ENCODE measurements at places on chromosomes 3 and 15. TPM values are rescaled to one million over a fixed set of nuclear protein-coding genes. Genes with fewer than 3 reads are reported as not detected.

DNA sequence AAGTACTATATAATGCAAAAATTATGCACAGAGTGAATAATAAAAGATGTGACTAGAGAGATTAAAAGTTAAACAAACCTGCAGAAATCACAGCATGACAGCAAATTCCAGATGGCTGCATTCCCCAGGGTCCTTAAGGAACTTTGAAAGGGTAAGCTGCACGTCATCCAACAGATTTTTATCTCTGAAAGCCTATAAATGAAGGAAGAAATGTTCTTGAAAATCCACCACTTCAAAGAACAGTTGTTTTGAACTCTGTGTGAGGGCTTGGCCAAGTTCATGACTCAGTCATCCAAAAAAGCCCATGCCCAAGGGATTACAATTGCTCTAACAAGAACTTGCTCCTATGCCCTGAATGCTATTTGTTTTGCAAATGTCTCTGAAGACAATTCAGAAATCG, 603.6 kb downstream of the PLOD2 start:
- no peak for DNase-seq

- DNase-seq: no peak
Measured at GRCh38 chr3:119657887-119658702, 2.3 kb downstream of the POPDC2 start.

- no peak for DNase-seq
Measured at GRCh38 chr3:180378496-180378895, 223.5 kb upstream of the TTC14 start.

GRCh38 chr15:101394056-101394630, 95.4 kb downstream of the PCSK6 start:
- DNase-seq: no peak

GRCh38 chr3:140224307-140224706, 289.3 kb downstream of the CLSTN2 start:
- no peak for DNase-seq

DNA sequence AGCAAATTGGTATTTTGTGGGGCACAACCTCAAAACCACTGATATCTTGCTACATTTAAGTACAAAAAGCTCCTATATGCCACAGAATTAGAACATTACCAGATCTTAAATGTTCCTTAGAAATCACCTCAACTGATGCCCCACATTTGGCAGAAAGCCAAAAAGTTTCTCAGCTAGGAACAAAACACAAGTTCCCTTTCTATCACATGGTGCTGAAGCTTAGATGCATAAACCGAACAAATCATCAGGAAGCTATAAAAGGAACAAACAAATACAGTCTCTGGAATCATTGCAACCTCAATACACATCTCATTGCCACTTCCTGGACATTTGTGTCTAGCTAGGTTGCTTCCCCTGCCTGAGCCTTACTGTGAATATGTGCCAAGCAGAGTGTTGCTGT, 492.6 kb downstream of the LPP start:
- DNase-seq: no peak

DNA sequence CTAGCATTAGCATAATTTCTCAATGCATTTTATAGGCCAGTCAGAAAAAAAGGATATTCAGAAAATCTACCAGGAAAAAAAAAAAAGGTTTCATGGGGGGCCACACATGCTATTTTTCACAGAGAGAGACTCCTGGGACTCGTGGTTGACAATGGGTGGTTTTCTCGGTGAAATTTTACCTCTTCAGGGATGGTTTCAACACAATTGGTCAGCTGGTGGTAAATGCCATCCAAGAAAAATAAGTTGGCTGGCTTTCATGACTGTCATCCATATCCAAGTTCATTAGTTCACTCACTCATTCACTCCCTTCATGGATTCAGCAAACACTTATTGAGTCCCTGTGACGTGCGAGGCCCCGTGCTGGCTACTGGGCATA, 217.3 kb downstream of the SHQ1 start:
- no peak for DNase-seq

DNA sequence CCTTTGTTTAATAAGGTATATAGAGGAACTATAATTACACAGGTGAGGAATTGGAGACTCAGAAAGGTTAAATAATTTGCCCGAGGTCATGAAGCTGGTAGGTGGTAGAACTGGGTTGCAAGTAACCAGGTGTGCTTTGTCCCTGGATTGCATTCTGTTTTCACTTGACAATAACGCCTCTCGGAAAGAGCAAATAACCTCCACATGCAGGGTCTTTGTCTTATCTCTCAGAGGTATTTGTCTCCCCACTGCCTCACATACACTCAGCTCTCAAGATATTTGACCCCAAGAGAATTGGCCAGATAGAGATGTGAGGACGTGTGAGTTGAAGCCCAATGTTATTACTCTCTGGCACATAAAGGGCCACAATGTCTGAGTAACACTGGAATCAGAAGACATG, 320.9 kb upstream of the ONECUT1 start:
- DNase-seq: no peak

GRCh38 chr15:57762302-57762701, 55.8 kb downstream of the POLR2M start:
- no peak for DNase-seq

DNA sequence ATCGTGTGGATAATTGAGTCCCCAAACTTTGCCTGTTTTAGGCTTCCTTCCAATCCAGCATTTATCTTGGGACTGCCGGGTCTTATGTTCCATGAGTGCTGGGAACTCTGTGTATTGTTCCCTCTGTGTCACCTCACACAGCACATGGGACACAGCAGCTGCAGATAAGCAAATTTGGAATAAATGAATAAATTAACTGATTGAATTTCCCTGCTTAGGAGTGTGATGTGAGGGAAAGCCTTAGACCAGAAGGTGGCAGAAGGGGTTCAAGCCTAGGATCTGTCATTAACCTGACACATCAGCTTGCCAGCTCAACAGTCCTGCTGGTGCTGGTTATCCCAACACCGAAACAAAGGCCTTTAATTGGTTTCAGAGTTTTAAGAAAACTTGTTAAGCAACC, 114.3 kb downstream of the OXSM start:
- DNase-seq: no peak

The COL6A5 gene
- total RNA-seq: 0.03 TPM

- peak; percentile 41 for DNase-seq
Measured at GRCh38 chr3:38151667-38152265, 13.3 kb downstream of the MYD88 start.

DNA sequence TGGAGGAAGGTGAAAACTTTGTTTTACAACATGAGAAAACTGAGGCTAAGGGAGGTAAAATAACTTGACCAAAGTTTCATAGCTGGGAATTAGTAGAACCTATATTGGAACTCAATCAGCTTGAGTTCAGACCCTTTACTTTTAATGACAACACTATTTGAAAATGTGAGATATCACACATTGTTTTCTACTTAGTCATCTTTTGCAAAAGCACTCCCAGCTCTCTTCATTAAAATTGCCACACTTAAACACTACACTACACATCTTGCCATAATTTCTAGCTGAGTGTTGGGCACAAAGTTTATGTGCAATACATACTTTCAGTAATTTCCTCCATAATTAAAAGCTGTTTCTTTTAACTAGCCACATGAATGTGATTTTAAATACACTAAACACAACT, 230.4 kb upstream of the DCBLD2 start:
- DNase-seq: no peak

GRCh38 chr3:178597371-178597770, 61.1 kb downstream of the KCNMB2 start:
- DNase-seq: no peak

The SNTN gene
- total RNA-seq: not detected

DNA sequence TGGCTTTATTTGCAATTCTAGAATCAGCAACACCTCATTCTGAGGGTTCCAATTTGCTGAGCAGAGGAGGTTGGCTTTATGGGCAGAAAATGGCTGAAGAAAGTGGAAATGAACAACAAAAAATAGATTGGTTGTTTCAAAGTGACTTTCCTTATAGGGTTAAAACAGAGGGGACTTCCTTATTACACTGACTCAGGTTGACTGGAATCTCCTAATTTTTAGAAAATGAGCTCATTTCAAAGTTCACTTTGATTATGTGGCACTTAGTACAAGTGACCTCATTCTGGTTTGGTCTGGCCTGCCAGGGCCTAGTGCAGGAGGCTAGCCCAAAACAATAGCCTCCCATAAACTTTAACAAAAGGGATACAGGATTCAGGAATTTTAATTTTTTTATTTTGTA, 41.4 kb downstream of the NFKBIZ start:
- DNase-seq: no peak

The CCDC39 gene
- total RNA-seq: not detected

DNA sequence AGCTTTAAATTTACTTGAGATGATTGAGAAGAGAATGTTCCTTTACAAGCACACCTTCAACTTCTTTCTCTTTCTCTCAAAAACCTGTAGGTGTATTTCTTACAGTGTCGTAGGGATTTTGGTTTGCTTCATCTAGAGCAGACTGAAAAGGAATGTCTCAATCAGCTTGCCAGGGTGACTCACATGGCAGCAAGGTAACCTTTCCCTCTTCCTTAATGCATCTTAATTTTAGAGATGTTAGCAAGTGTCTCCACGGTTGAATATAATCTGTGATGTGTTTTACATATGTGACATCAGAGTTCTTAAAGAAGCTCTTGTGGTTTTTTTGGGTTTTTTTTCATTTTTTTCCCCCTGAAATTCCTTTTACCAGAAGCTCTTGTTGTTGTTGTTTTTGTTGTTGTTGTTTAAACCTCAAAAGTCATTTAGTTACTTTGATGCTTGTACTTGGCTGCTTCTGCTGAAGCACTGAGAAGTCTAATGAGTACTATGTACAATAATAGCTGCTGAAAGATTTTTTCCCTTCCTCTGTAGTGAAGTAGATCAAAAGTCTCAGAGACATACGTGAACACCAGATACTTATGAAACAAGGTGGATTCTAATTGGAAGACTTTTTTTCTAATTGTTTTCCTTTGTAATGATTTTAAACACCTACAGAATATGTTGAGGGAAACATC, 83.1 kb downstream of the RETNLB start:
- DNase-seq: no peak

The SST gene
- total RNA-seq: not detected

DNA sequence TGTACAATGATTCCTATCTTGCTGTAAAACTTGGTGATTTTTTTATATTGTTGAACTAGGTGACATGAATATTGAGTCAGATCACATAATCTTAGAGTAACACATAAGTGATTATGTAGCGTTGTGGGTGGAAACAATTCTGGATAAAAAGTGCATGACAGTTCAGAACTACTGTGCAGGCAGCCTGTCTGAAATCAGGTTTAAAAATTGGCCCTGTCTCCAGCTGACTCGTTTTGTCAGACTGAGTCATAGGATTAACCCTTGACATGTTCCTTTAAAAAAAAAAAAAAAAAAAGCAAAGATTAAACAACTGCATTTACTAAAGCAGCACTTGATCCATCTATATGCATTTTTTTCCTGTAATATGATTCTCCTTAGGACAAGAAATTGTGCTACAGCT, 160.0 kb upstream of the CGNL1 start:
- DNase-seq: no peak

The CSPG4 gene
- not detected for total RNA-seq

GRCh38 chr3:100798012-100798411, 88.7 kb downstream of the TFG start:
- DNase-seq: no peak

GRCh38 chr15:26103002-26103404, 239.9 kb upstream of the ATP10A start:
- DNase-seq: no peak

DNA sequence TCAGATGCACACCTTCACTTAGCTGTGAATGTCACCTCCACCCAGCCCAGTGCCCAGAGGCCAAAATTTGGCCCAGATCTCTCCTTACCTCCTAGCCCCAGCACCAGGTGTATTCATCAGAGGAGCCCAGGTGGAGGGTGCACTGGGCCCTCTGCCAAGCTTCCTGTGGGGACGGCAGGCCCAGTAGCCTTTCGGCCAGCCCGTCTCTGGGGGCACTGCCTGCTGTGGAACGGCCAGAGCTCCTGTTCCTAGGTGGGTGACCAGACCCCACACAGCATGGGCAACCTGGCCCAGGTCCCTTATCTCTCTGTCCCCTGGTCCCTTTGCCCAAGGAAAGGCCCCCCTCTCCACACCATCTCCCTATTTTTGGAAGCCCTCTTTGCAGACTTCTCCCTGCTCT, 67.8 kb downstream of the AAGAB start:
- peak; percentile 12 for DNase-seq

- no peak for DNase-seq
Measured at GRCh38 chr3:188929137-188929536, 242.6 kb upstream of the TPRG1 start.

The PAQR5 gene
- total RNA-seq: not detected

The PLA2G4F gene
- not detected for total RNA-seq

GRCh38 chr3:83496462-83496861, 1462.3 kb upstream of the CADM2 start:
- DNase-seq: no peak

The GOLGA8H gene
- not detected for total RNA-seq

The FETUB gene
- not detected for total RNA-seq

The SERINC4 gene
- 0.15 TPM for total RNA-seq

- DNase-seq: no peak
Measured at GRCh38 chr15:55255714-55256113, 33.9 kb downstream of the RAB27A start.

The CHD2 gene
- total RNA-seq: 141 TPM

DNA sequence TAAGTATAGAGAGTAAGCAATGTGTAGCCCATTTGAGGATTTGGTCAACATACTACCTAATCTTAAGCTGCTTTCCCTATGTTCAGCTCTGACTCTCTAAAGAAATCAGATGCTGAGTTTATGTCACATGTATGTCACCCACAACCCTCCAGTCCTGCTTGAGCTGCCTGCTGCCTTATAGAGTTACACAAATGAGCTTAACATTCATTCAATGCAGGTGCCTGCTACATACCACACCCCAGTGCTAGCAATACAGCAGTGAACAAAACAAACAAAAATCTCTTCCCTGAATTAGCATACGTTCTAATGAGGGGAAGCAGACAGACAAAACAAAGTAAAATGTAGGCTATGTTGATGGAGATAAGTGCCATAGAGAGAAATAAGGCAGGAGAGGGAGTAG, 93.0 kb downstream of the HHLA2 start:
- DNase-seq: no peak

GRCh38 chr3:165347526-165347925, 151.3 kb upstream of the SLITRK3 start:
- DNase-seq: no peak

The GOLGA6L22 gene
- total RNA-seq: not detected

DNA sequence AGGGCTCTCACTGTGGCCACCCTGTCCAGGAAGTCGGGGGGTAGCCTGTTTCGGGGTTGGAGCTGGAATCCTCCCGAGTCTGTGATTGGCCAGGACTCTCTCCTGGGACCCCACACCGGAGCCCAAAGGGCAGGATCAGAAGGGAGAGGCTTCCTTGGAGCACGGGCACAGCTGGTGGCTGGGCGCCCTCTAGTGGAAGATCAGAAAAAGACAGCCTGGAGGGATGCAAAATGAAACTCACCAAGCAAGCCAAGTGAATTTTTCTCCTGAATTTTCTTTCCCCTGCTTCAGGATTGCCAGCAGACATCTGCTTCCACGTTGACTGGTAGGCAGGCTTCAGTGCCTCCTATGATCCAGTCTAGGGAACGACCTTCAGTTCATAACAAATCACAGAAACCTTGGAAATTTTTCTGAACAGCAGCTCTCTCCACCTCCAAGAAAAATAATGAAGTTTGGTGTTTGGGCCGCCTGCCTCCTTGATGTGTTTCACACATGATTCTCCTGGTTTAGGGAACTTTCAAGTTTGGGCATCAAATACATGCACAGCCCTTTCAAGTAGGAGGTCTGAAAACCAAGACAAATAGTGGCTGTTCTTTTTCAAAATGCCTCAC, 224.6 kb downstream of the VPS13C start:
- peak; percentile 60 for DNase-seq

GRCh38 chr3:100023595-100023994, 90.7 kb downstream of the FILIP1L start:
- no peak for DNase-seq

The PLA2G4E gene
- not detected for total RNA-seq

Measured in activated CD4-positive, alpha-beta memory T cell treated with anti-CD3 and anti-CD28 coated beads, Interleukin-2, amount 10 ng/mL, durations not matched to agents 7 days and 5 days (primary cell).